ENCODE measurements at places on chromosomes 12 and 14.

DNA sequence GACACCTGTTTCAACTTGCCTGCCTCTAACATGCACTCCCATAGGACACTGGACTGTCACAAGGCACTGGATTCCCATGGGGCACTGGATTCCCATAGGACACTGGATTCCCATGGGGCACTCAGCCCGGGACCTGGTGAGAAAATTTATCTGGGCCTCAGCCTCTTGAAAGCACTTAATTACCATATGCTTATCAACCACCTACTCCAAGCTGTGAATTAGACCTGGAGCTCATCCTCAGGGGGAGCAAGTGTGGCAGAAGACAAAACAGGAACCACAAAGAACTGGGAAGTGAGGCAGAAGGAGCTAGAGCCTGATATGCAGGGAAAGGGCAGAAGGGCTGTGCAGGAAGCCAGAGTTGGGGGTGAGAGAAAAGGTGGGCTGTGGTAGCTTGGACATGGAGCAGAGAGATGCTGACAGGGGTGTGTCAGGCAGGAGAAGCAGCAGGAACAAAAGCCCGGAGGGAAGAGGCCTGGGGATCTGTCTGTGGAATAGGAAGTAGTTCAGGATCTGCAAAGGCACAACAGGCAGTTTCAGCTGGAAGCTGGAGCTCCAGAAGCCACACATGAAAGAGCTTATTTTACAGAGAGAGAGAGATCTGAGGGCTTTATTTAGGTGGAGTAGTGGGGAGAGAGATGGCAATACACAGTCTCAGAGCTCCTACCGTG, 3.1 kb downstream of the KRT82 start:
- no peak for DNase-seq

DNA sequence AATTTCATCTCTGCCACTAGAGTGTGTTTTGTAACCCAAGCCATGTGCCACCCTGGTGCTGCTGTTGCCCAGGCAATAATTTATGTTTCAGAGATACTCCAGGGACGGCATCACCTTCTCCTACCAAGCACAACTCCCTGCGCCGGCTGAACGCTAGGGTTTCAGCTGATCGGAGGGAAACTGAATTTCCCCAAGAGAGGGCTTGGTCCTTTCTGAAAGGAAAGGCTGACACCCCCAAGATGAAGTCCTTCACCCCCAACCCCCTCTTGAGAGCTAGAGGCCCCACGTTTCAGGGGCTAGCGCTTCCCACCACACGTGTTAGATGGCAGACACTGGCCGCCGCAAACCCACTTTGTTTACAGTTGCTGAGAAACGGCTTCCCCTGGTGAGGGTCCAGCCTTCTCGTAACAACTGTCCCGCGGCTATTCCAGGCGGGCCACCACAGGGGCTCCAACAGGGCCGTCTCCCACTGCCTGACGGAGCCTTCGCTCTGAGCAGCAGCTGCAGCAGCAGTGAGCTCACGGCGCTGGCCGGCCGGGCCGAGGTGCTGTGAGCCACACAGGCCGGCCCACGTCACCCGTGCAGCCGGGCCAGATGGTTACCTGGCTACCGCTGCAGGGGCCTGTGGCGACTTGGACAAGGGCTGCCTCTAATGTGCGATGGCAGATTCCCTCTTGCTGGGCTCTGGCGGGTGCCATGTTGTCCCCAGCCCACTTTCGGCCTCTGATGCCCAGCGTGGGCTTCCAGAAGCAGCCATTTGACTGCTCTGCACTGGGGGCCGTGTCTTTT, 66.4 kb downstream of the TESC start:
- no peak for DNase-seq

GRCh38 chr12:6167327-6168280, 32.6 kb upstream of the CD9 start:
- peak; percentile 34 for DNase-seq

- DNase-seq = no peak
Observed at GRCh38 chr14:94051779-94052178, 25.6 kb downstream of the OTUB2 start.

- no peak for DNase-seq
Observed at GRCh38 chr12:24586293-24586692, 362.6 kb downstream of the BCAT1 start.

- DNase-seq = no peak
Observed at GRCh38 chr14:97543221-97543620, 746.0 kb downstream of the VRK1 start.

GRCh38 chr12:117013726-117014125, 85.5 kb downstream of the TESC start:
- DNase-seq = no peak
